Panc1 (cell line): ENCODE measurements at places on chromosomes 7 and 10. TPM values are rescaled to one million over a fixed set of nuclear protein-coding genes. Genes with fewer than 3 reads are reported as not detected.

DNA sequence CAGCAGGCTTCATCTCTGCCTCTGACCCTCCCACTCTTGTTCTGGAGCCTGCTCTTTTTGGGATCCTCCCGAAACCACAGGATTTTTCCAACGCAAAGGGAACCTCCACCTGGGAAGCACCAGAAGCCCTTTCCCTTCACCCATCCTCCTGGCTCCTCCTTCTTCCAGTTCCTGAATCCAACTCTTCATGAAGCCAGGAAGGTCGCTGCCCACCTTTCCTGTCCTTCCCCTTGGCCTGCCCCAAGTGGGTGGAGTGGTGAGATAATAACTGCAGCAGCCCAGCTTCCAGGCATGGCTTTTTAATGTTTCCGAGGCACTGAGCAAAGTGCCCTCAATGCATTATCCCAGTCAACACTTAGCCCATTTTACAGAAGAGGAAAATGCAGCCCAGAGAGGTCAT lies 70.8 kb upstream of the EEPD1 start:
- no peak for DNase-seq
- no peak overlapping the region for H3K27ac ChIP-seq
- no peaks in the 10 kb centered on the region for H3K36me3 ChIP-seq
- H3K4me1 ChIP-seq: no peaks in the 10 kb centered on the region
- no peaks in the 10 kb centered on the region for H3K27me3 ChIP-seq

DNA sequence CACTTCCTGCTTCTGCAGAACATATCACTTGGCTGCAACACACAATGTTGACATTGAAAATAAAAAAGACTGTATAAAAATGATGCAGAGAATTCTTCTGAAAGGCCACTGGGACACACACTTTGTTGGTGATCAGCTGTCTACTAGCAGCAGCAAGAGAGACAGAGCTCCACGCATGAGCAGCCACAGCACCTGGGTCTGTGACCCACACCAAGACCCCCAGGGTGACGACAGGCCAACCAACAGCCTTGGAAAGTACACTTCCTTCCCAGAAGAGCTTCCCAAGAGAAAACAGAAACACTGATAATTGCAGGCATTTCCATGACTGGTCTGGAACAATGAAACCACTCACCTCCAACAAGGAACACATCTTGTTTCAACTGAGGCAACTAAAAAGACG lies 239.0 kb downstream of the DIP2C start:
- no peak overlapping the region for H3K4me3 ChIP-seq
- no peaks in the 10 kb centered on the region for H3K36me3 ChIP-seq
- no peak overlapping the region for H3K27ac ChIP-seq
- DNase-seq: no peak
- H3K27me3 ChIP-seq: no peaks in the 10 kb centered on the region
- peaks cover 8% of the 10 kb centered on the region for H3K4me1 ChIP-seq

GRCh38 chr10:5913736-5914135 lies 23.7 kb downstream of the FBH1 start:
- no peaks in the 10 kb centered on the region for H3K4me1 ChIP-seq
- H3K36me3 ChIP-seq: no peaks in the 10 kb centered on the region
- no peak for DNase-seq
- no peak overlapping the region for H3K4me3 ChIP-seq
- H3K27ac ChIP-seq: no peak overlapping the region
- no peaks in the 10 kb centered on the region for H3K27me3 ChIP-seq

DNA sequence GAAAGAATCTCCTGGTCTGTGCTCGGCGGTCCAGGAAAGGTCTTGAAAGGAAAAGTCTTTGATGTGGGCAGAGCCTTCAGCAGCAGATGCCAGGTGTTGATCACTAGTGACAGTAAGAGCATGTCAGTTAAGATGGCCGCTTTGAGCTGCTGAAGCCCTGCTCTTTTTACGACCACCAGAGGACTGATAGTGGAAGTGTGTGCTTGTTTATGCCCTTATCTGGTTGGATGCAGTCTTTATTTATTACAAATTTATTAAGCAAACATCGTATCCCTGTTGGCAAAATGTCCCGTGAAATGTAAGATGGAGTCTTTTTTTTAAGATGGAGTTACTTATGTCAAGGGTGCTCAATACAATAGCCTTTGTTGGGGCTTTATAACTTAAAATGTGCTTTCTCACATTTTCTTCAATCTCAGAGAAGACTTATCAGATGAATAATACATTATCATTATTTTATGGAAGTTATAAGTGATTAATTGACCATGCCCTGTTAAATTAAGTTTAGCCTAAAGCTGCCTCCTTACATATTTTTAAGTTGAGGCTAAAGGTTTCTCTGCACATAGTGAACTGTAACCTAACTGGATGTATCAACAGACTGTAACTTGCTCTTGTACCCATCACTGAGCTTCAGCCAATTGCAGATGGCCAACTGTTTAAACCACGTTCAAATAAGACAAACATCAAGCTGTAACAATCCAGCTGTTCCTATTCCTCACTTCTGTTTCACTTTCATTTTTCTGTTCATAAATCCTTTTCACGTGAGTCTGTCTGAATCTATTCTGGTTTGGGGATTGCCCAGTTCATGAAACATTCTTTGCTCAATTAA lies 97.4 kb upstream of the PIK3CG start:
- DNase-seq: no peak
- no peaks in the 10 kb centered on the region for H3K27me3 ChIP-seq
- no peaks in the 10 kb centered on the region for H3K4me1 ChIP-seq
- H3K36me3 ChIP-seq: no peaks in the 10 kb centered on the region
- H3K4me3 ChIP-seq: no peak overlapping the region
- no peak overlapping the region for H3K27ac ChIP-seq

DNA sequence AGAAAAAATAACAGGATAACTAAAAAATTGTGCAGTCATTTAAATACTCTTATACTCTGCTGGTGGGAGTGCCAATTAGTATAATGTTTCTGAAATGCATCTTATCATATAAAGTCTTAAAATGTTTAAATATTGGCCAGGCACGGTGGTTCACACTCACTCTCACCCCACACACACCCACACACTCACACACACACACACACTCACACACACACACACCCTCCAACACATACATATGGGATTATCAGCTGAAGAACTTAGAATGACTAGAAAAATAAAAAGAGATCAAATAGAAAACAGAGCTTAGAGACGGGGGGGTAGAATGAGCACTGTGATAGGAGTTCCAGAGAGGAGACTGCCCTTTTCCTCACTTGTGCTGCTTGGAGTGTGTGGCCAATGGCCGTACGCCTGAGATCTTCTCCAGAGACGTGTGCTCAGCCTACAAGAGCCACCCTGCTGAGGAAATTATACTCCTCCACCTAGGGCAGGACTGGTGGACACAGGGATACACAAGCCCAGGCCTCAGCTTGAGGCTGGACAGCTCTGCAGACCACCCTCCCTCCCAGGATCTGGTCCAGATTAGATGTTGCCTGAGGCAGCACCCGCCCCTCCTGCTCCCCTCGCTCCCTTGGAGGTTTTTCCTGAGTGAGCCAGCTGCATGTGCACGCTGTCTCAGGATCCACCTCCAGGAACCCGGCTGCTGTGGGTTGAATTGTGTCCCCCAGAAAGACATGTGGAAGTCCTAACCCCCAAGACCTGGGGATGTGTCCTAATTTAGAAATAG lies 26.5 kb upstream of the PRKAG2 start:
- H3K27me3 ChIP-seq: peaks cover 8% of the 10 kb centered on the region
- H3K4me3 ChIP-seq: no peak overlapping the region
- no peaks in the 10 kb centered on the region for H3K36me3 ChIP-seq
- H3K4me1 ChIP-seq: no peaks in the 10 kb centered on the region

GRCh38 chr7:90574820-90575187 lies 21.3 kb upstream of the CDK14 start:
- DNase-seq: no peak
- no peak overlapping the region for H3K4me3 ChIP-seq
- H3K27ac ChIP-seq: no peak overlapping the region
- no peaks in the 10 kb centered on the region for H3K36me3 ChIP-seq

DNA sequence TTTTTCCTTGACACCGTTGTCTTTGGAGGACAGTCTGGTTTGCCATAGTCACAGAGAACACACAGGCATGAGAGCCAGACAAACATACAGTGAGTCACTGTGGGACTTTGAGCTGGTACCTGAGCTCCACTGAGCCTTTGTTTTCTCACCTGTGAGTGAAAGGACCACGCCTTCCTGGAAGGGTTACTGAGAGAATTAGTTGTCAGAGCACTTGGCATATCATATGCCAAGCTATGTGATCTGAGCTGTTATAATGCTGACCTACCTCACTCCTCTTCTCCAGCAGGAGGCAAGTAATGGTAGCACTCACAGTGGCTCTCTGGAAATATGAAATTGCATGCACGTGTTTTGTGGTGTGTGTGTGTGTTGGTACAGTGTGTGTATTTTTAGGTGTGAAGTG lies 59.7 kb downstream of the CXCL12 start:
- H3K4me1 ChIP-seq: no peaks in the 10 kb centered on the region
- H3K27me3 ChIP-seq: peaks cover 2% of the 10 kb centered on the region
- no peak overlapping the region for H3K27ac ChIP-seq
- no peak for DNase-seq

DNA sequence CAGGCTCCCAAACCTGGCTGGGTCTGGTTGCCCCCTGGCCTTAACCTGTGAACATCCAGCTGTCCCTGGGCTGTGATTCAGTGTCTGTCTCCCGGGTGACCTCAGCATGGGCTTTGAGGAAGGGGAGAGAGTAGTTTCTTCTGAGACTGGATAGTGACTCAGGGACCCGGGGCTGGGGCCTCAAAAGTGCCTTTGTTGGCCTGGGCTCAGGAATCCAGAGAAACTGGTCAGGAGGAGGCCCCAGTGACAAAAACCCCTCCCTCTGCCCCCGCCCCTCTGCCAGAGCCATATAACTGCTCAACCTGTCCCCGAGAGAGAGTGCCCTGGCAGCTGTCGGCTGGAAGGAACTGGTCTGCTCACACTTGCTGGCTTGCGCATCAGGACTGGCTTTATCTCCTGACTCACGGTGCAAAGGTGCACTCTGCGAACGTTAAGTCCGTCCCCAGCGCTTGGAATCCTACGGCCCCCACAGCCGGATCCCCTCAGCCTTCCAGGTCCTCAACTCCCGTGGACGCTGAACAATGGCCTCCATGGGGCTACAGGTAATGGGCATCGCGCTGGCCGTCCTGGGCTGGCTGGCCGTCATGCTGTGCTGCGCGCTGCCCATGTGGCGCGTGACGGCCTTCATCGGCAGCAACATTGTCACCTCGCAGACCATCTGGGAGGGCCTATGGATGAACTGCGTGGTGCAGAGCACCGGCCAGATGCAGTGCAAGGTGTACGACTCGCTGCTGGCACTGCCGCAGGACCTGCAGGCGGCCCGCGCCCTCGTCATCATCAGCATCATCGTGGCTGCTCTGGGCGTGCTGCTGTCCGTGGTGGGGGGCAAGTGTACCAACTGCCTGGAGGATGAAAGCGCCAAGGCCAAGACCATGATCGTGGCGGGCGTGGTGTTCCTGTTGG lies at the start of gene CLDN4:
Gene CLDN4 (plus strand): TSS at position 316 of the 903 bp plus-strand sequence. CDS start 206 bp downstream, at position 522.
- DNase-seq: peak; percentile 97
- no peaks in the 10 kb centered on the region; the same call in 1 of the 2 replicates for H3K36me3 ChIP-seq
- H3K27me3 ChIP-seq: no peaks in the 10 kb centered on the region
- H3K4me1 ChIP-seq: peaks cover 42% of the 10 kb centered on the region
- peak within 1 kb of the TSS; percentile 73 for H3K4me3 ChIP-seq

Gene TMEM254
- 28.8 TPM for total RNA-seq

Gene HOXA1
- 8.8 TPM for total RNA-seq

Gene GPRIN2
- 12.9 TPM for total RNA-seq

Gene TLX1
- total RNA-seq: 0.13 TPM
